Fibroblast of the aortic adventitia (primary cell): ENCODE measurements at places on chromosomes 13 and 19. TPM values are rescaled to one million over a fixed set of nuclear protein-coding genes. Genes with fewer than 3 reads are reported as not detected.

- no peak for DNase-seq
Observed at GRCh38 chr19:17020823-17021222, 5.8 kb downstream of the CPAMD8 start.

GRCh38 chr13:57925250-57925649 lies 293.7 kb downstream of the PCDH17 start:
- no peak for DNase-seq

DNA sequence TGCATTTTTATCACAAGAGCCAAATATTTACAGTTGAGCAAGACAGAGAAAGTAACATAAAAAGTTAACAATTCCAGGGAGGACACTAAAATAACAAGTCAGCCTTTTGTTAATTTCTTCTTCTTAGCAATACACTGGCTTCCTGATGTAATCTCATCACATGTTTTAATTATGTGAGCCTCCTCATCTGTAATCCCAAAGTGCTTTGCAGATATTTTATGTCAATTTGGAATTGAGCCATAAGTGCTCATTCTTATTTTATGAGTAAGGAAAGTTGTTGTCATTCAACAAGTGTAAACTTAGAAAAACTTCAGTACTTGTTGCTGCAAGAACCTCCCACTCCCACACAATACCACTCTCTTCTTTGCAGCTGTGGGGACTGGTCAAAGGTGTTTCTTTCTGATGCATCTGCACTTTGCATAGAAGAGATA lies 223.6 kb downstream of the GPC6 start:
- DNase-seq = peak; percentile 40

DNA sequence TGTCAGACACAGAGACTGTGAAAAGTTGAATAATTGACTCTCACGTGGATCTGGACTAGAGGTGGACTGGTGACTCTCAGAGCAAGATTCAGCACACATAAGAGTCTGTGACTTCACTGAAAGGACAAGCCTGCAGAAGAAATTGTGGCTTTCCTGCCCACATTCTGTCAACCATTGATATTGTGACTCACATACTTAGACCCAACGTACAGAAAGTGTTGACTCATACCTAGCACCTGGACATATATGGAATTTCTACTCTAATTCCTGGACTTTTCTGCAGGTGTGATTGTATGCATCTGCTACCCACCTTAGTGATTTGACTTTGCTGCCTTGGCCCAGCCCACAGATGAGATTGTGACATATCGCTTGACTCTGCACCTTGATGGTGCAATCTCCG lies 15.6 kb upstream of the ZNF730 start:
- DNase-seq = no peak

GRCh38 chr19:44664976-44665375 lies 6.3 kb upstream of the CEACAM19 start:
- DNase-seq = no peak

- DNase-seq = no peak
Observed at GRCh38 chr13:92592757-92593156, 633.9 kb upstream of the GPC6 start.

GRCh38 chr19:49795615-49796014 lies 17.5 kb downstream of the FUZ start:
- DNase-seq = no peak

DNA sequence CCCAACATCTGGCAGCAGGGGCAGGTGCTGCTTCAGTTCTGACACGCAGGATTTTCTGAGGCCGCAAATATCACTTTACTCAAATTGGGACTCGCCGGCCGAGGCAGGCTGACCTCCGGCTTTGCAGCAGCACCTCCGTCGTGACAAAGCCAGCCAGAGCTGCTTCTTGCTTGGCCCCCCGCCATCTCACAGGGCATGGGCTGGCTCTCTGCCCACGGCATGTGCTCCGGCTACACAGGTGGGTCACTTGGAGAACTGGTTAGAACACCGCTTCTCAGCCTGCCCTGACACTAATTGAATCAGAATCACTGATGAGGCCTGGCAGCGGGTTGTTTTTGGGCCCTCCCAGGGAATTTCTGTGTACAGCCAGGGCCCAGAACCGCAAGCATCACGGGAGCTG lies 112.3 kb downstream of the SLC7A1 start:
- DNase-seq = no peak

GRCh38 chr19:54882758-54883157 lies 8.7 kb downstream of the FCAR start:
- no peak for DNase-seq

DNA sequence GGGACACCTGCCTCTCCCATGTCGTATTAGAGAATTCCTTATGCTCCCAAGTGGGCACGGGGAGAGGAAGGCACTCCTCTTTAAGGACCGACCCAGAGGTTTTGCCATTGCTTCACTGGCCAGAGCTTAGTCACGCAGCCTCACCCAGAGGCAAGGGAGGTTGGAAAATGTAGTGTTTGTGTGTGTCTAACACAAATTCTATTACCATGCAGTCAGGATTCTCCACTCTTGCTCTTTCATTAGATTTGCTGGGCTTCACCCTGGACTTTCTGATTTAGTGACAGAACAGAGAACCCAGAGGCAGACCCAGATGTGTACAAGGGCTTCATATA lies 14.6 kb upstream of the NCCRP1 start:
- peak; percentile 48 for DNase-seq

GRCh38 chr19:21707065-21707464 lies 60.3 kb downstream of the ZNF100 start:
- DNase-seq = no peak

GRCh38 chr13:44132710-44133109 lies 240.9 kb upstream of the SERP2 start:
- DNase-seq = peak; percentile 56

DNA sequence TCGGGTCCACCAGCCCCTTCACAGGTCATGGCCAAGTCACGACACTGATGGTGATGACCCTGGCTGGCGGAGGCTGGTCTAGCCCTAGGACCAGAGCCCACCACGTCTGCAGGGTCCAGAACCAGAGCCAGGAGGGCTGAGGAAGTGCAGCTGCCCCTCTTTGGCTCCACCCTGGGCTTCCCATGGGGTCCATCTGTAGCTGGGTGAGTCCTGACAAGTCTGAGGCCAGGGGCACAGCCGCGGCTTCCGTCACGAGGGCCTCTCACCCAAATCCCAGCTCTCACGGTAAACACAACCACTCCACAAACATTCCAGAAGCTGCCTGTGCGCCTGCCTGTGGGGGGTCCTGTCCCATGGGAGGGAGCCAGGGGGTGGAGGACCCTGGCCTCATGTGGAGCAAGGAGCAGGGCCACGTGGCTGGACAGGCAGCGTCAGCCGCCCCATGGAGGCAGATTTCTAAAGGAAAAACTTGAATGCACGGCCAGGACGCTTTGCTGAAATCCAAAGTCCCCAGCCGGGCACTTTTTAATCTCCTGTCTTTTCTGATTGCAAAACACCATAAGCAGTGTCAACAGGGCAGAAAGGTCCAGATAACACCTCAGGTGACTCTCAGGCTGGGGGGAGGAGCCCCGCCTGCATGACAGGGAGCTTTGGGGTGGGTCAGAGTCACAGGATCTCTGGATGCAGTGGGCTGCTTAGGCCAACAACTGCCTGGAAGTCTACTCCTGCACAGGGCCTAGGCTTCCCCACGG lies 29.9 kb downstream of the CEBPG start:
- DNase-seq = no peak

GRCh38 chr19:35860818-35861639 lies 4.3 kb downstream of the KIRREL2 start:
- DNase-seq = no peak

DNA sequence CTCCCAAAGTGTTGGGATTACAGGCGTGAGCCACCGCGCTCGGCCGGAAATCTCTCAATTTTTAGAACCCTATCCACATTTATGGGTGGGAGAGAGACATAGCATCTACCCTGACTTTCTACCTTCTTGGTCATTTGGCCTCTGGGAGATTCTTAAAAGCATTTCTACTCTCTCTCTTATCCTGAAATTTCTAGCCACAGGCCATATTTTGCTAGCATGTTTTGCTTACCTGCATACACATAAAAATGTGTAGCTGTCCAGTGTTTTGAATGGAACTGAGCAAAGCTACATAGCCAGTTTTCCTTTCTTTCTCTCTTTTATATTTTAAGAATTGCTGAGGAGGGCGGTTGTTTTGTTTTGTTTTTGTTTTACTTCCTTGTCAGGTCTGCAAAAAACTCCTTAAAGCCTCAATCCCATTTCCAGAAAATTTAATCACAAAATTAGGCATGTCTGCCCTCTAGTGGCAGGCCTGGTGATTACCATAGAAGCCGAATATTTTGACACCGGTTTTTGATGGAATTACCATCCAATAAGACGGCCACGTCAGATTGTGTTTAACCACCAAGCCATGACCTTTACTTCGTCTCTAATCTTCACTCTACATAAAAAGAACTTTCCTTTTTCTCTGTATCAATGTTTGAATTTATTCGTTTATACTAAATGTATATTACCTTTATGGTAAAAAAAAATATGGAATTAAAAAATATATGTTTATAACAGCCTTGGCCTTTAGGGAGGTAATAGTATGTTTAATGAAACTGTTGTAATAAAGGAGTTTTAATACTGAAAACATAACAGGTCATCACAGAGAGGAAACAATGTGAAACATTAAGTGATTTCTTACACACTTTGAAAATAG lies 34.4 kb upstream of the OXGR1 start:
- peak; percentile 62 for DNase-seq

- DNase-seq = no peak
Observed at GRCh38 chr19:17419154-17419620, 660 bp upstream of the MVB12A start.

- DNase-seq = no peak
Observed at GRCh38 chr13:110428313-110428712, 121.2 kb downstream of the COL4A2 start.

DNA sequence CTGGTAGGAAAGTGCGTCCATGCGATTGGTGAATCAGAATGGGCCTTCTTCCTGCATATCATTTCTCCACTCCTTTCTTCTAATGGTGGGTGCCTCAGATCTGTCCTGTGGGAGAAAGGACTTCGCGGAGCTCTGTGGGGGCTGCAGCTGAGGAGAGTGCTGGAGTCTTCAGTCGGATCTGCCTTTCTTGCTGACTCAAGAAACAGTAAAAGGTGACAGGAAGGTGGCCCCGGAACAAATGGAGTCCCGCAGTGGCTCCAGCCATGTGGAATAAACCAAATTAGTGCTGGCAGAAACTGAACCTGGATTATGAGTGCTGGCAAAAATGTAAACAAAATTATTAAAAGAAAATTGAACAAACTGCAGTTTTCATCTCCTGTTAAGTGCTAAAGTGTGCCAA lies 15.1 kb upstream of the GAS6 start:
- no peak for DNase-seq

FDX2 gene
- total RNA-seq = 15.1 and 97.6 TPM in 2 replicates

NOTCH3 gene
- total RNA-seq = 39.4 and 44.4 TPM in 2 replicates

MISP3 gene
- 0.72 TPM in 1 of 2 replicates, not detected in the other for total RNA-seq

LRRC25 gene
- 0.09 TPM in 1 of 2 replicates, not detected in the other for total RNA-seq

ZNF471 gene
- total RNA-seq = 2.5 and 11.0 TPM in 2 replicates

PCSK4 gene
- total RNA-seq = 0.25 and 2.2 TPM in 2 replicates

GJB2 gene
- 0.18 TPM in 1 of 2 replicates, not detected in the other for total RNA-seq

C1QTNF9B gene
- total RNA-seq = not detected in 2 replicates

DNAJC15 gene
- total RNA-seq = 11.2 and 18.7 TPM in 2 replicates

CLEC17A gene
- total RNA-seq = 0.09 TPM in 1 of 2 replicates, not detected in the other

MBD3L2 gene
- not detected in 2 replicates for total RNA-seq

ZSCAN4 gene
- total RNA-seq = not detected in 2 replicates

CAMSAP3 gene
- total RNA-seq = not detected in 2 replicates
